Amniotic stem cell (primary cell): ENCODE measurements at places on chromosomes 13 and 19.

GRCh38 chr13:100478107-100478809 lies 110.3 kb downstream of the GGACT start:
- no peak for DNase-seq

DNA sequence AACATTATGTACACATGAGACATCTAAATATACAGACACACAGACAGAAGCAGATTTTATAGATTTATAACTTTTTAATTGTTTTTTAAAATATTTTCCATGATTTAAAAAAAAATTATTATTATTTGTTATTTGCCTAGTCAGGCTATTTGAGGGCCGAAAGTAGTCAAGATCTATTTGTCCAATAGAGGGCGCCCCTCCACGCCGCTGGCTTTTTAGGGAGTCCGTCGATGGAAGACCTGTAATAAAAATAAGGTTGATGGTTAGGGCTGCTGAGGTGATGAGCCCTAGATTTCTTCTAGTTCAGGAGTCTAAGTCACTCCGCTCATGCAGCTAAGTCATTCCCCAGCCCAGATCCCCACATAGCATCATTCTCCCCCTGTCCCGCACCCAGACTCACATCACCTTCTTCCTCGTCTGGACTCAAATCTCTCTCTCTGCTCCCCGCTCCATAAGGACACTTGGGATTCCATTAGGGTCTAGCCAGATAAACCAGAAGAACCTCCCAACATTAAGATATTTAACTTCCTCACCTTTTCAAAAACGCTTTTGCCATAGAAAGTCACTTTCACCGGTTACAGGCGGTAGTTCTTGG lies 33.9 kb upstream of the CEACAM21 start:
- DNase-seq = no peak

- DNase-seq = no peak
Measured at GRCh38 chr19:29259867-29260281, 46.9 kb upstream of the UQCRFS1 start.

- no peak for DNase-seq
Measured at GRCh38 chr13:41985788-41986508, 25.0 kb upstream of the VWA8 start.

- no peak for DNase-seq
Measured at GRCh38 chr13:101331731-101332130, 84.6 kb downstream of the NALCN start.

DNA sequence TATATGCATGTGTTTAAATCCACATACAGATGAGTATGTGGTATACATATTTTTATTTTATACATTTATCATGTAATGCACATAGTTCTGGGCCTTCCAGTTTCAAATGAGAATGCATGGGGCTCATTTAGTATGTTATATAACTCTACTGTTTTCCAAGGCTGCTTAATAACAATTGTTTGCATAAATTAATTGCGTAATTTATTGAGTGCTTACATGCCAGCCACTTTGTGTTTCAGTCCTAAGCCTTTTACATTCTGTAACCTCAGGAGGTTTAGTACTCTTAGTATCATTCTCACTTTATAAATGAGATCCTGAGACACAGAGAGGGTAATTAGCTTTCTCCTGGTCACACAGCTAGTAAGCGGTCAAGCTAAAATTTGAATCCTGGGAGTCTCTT lies 16.7 kb upstream of the CACNG8 start:
- no peak for DNase-seq

GRCh38 chr19:43872547-43873336 lies 45.6 kb downstream of the ZNF283 start:
- DNase-seq = no peak

DNA sequence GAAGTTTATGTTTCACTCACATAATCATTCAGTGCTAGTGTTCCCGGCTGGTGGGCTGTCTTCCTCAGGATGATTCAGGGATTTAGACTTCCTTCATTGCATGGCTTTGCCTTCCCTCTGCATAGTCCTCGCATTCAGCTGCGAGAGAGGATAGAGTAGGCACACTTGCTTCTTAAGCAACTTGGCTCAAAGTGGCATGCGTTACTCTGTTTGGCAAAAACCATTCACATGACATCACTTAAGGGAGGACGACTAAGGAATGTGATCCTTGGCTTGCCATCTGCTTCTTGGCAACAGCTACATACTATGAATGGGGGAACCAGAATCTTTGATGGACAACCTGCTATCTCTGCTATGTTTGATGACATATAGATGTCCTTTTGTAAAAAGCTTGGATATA lies 359.3 kb downstream of the TDRD3 start:
- DNase-seq = no peak

DNA sequence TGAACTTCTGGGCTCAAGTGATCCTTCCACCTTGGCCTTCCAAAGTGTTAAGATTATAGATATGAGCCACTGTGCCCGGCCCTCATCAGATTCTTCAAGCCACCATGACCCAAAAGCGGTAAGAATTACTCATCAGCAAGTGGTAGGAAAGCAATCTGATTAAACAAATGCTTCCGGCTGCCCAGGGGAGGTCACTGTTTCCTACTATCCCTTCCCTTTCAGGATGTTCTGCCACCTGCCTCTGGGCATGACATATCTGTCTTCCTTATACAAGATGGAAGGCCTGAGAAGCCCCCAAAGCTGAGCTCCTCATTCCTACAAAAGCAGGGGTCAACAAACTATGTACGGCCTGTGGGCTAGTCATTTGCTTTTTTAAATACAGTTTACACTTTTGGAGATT lies 7.0 kb downstream of the ABHD8 start:
- DNase-seq = no peak

DNA sequence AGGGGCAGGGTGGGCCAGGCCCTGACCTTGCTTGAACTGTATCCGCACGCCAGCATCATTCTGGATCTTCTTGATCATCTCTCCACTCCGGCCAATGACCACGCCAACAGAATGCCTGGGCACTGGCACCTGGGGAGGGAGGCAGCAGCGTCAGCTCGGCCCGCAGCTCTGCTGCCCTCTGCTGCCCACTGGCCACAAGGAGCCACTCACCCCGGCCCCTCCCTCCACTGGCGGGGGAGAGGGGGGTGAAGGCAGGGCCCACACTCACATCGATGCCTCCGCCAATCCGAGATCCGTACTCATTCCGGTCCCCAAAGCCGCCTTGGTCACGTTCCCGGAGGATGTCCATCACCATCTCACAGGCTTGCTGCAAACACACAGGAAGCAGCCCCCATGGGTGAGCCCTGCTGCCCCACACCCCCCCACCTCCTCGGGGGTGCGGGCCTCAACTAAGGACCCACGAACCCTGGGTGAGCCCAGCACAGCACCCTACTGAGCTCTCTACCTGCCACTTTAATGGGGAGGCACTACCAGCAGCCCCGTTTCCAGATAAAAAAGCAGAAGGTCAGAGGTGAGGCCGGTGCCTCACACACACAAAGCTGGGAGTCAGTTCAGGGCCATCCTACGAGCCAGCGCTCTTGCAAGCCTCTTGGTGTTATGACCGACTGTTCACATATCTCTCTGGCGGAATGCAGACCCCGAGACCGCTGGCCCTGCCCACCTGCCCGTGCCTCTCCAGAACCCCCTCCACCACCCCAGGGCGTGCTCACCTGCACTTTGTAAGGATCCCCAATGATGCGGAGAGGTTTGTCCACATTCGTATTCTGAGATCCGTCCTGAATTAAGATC lies 6.7 kb downstream of the KHSRP start:
- no peak for DNase-seq

GRCh38 chr13:61350341-61350740 lies 65.3 kb downstream of the PCDH20 start:
- no peak for DNase-seq

DNA sequence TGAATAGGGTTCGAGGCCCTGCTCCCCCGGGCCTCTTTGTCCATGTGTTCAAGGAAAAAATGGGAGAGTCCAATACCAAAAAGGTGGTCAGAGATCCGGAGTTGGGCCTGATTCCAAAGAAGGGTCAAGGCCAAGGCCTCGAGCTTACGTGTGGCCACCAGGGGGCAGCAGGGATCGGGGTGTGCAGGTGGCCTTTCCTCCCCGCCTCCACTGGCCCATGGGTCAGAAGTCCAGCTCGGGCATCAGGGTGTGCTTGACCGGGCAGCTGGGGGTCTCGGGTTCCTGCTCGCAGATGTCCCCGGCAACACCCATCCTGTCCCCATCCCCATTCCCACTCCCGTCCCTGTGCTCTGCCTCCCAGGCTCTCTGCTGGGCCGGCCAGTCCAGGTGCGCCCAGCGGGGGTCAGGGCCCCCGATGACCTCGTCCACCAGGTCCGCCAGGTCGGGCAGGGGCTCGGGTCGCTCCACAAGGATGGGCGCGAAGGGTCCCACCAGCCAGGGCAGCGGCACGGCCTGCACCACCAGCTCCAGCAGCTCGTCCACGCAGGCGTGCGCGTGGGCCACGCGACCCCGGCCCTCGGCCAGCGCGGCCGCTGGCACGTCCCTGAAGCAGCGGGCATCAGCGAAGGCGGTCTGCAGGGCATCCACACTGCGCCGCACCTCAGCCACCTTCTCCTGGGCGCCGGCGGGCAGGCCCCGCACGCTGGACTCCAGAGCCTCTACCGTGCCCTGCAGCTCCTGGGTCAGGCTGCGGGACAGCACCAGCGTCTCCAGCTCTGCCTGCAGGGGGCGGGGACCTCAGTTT lies 5.2 kb upstream of the PLIN4 start:
- DNase-seq = no peak

- no peak for DNase-seq
Measured at GRCh38 chr13:42279080-42279479, 7.1 kb downstream of the AKAP11 start.

DNA sequence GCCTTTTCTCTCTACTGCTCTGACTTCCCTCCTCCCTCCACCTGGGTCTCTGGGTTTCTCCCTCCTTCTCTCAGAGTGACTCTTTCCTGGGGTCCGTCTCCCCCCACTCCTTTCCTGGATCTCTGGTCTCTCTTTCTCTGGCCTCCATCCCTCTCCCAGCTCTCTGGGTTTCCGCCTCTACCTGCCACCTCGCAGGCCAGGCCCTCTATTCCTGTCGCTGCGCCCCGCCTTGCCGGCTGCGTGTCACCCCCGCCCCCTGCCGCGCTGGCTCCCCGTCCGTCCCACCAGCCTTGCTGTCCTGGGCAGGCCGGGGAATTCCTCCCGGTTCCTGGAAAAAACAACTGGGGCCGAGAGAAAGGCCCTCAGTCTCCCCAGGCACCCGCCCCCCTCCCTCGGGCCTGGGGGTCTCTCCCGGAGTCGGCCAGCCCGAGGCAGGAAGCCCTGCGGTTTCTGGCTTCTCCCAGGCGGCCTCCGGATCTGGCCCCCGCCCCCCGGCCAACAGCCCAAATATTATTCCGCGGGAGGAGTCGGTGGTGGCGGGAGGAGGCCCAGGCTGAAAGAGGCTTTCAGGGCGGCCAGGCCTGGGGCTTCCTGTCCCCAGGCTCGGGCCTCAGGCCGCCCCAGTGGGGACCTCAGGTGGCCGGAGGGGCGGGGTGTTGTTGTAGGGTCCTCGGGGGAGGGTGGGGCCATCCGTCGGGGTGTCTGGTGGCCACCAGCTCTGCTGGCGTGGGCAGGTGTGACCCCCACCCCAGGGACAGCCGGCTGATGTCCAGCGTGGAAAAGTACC lies 9.3 kb downstream of the IRF2BP1 start:
- no peak for DNase-seq

DNA sequence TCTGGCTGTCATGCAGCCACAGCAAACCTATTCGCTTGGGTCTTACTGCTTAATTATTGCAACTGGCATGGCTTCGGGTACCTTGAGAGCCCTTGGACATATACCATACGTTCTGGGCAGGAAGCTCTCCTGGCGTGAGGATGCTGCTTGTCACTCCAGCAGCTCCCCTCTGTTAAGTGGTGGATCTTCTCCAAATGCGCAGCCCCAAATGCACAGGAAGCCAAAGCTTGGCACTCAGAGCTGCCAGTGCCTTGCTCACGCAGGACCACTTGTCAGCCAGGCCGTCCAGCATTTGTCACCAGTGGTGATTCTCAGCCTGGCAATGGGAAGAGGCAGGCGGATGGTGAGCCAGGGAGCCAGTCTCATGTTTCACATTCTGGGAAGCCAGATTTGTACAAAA lies 158.6 kb downstream of the KATNAL1 start:
- DNase-seq = no peak

DNA sequence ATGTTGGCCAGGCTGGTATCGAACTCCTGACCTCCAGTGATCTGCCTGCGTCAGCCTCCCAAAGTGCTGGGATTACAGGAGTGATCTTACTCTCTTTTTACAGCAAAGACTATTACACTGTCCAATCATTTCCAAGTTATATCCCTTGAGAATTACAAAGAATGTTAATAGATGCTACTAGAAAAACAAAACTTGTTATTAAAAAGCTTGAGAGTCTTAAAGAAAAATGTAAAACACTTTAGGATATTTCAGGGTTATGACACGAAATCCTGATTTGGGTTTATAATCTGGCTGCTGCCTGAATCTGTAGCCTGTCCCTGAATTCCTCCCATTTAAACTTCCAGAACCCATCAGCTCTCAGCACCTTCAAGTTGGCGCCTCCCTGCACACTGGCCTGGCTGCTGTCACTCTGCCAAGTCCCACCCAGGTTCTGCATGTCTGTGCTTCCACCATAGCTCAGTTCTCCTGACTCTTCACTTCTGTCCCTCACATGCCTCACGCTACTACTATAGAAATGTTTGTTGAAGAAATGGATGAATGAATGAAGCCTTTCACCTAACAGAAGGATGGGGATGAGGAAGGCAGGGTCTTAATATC lies 55.8 kb upstream of the RFXAP start:
- DNase-seq = no peak
